ENCODE measurements at places on chromosomes 7 and 10. TPM values are rescaled to one million over a fixed set of nuclear protein-coding genes. Genes with fewer than 3 reads are reported as not detected.

TAS2R3 gene
- total RNA-seq = 0.29 TPM

NCAPG2 gene
- total RNA-seq = 9.2 TPM

CRPPA gene
- total RNA-seq = 1.4 TPM

GRCh38 chr7:80249619-80250295 is 115.1 kb downstream of the GNAI1 start:
- no peak for DNase-seq

DNA sequence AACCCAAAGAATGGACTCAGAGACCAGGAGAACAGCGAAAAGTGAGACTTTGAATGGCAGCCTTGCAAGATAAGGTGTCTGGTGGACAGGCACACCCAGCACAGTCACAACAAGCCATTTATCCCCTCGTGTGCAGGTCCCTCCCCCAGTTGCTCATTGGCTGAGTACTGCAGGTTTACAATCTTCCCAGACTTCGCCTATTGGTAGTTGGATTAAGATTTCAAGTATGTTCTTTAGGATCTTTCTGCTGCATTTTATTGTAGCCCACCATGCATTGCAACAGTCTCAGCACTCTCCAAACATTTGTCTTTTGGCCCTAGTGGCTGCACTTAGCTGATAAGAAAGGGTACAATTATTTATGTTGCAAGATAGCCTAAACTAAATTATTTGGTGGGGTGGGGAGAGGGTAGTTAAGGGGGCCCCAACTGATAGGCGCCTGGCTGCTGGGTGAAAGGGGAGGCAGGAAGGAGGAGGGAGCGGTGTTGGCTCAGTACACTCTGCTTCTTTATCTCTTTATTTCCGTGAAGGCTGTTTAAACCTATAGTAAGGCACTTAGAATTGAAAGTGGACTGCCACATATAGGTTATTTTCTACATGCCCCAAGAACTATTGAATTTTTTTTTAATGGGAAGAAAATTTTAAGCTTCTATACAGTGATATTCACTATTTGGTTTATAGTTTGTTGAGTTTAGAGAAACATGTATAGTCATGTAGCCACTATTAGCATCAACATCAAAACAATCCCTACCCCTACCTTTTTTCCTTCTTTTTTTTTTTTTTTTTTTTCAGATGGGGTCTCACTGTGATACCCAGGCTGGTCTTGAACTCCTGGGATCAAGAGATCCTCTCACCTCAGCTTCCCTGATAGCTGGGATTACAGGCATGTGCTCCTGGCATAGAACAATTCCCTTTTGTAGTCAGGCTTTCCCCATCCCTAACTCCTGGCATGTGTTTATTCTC is 54.2 kb downstream of the GUSB start:
- no peak for DNase-seq

- DNase-seq = no peak
Observed at GRCh38 chr10:1829712-1830111, 92.4 kb upstream of the ADARB2 start.

GRCh38 chr7:100171087-100171681 is 2.8 kb upstream of the GAL3ST4 start:
- DNase-seq = no peak

- DNase-seq = peak; percentile 19
Observed at GRCh38 chr10:26743091-26743490, 45.6 kb downstream of the PDSS1 start.

GRCh38 chr7:35869810-35870209 is 69.0 kb downstream of the SEPTIN7 start:
- DNase-seq = no peak

- DNase-seq = no peak
Observed at GRCh38 chr7:114481999-114482398, 67.4 kb downstream of the FOXP2 start.

DNA sequence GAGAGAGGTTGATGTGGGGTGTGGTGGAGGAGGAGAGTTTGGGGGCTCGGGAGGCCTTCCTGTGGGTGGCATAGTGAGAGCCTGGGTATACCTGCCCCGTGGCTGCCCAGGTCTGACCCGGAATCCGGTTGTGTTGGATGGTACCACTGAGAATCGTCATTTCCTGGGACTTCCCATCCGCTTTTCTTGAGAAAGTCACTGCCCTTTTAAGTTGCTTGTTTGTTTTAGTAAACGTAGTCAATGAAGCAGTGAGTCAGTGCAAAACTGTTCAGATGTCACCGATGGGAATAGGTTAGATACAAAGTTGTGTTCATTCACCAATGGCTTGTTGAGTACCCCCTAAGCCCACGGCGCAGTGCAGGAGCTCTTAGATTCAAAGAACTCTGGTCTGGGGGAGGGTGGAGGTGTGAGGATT is 285.8 kb downstream of the CAMK1D start:
- DNase-seq = peak; percentile 16

- DNase-seq = no peak
Observed at GRCh38 chr7:135748770-135749169, at the start of gene FAM180A. Gene FAM180A, minus strand, starts transcription at chr7:135748813. Its CDS starts 233 bp downstream, at chr7:135748580.

- DNase-seq = no peak
Observed at GRCh38 chr7:72577107-72577506, 165.0 kb upstream of the CALN1 start.

DNA sequence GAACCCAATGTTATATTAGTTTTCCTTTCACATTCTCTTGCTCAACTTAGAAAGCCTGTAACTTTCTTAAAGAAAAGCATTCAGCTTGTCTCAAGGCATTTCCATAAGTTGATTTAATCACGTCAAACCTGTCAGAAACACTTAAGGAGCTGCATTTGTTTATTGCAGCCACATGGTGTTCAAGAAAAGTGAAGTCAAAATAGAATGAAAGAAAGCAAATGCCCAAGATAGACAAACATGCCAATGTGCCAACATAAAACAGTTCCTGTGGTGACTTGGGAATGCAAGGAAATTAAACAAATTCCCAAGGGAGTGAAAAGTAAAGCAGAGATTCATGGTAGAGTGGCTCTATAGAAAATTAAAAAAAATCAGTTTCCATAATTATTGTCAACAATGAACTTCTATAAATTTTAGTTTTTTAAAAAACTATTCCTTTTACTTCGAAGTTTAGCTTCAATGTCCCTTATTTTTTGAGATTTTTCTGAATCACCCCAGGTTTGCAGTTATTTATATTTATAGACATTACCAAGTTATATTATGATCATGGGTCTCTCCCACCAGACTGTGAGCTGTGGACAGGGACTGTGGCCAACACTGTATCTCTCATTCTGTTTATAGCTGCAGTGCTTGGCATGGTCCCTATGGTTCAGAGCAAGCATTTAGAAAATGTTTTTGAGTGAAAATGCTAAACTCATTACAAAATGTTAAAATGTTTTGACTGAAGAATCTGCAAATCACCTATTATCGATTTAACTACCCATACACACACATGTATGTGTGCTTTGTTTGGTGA is 887.4 kb downstream of the REEP3 start:
- no peak for DNase-seq

GRCh38 chr7:132547821-132548220 is 28.4 kb downstream of the PLXNA4 start:
- DNase-seq = no peak

All from kidney epithelial cell (primary cell).